ENCODE measurements at places on chromosomes 2 and 18.

- no peak for DNase-seq
Observed at GRCh38 chr2:106147159-106147558, 46.9 kb downstream of the UXS1 start.

DNA sequence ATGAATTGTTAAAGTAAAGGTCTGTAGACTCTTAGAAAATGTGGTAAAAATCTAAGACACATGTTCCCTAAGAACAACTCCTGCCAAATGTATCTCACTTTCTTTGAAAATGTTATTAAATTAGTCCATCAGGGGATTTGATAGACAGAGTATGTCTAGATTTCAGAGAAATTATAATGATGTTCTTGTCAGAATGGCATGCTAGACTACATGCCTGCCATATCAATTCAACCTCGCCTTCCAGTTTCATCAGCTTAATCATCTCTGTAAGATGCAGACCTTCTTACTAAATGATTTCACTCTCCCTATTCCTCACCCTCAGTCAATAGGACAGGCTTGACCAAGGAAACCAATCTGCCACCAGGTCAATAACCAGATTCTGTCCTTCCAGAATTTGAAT lies 368.4 kb downstream of the TXNL1 start:
- no peak for DNase-seq

GRCh38 chr2:18345848-18346247 lies 214.6 kb downstream of the RDH14 start:
- no peak for DNase-seq

- DNase-seq = peak; percentile 17
Observed at GRCh38 chr2:16553226-16553625, 112.4 kb downstream of the CYRIA start.

DNA sequence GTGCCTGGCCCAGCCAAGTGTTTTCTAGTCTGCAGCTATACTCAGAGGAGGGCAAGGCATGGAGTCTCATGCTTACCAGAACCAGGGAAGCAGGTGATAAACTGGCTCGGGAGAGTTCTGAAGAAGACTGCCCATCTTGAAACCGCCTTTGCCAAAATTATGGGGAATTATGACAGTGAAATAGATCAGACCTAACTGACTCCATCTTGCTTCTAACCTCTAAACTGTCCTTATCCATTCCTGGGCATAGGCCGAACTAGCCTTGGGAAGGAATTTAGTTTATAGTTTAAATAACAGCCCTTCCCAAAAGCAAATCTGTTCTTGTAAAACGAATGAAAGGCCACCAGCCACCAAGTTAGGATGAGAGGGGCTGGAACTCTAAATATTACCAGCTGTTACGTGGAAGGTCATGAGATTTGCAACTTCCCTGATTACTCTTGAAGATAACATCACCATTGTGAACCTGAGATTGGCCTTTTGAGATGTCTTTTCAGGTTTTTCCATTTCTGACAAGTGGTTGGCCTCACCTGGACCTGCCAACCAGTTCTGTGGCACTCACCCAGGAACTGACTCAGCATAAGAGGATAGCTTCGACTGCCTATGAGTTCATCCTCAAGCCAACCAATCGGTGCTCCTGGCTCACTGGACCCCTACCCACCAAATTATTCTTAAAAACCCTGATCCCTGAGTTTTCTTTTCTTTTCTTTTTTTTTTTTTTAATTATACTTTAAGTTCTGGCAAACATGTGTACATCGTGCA lies 23.4 kb downstream of the CHCHD5 start:
- DNase-seq = no peak

DNA sequence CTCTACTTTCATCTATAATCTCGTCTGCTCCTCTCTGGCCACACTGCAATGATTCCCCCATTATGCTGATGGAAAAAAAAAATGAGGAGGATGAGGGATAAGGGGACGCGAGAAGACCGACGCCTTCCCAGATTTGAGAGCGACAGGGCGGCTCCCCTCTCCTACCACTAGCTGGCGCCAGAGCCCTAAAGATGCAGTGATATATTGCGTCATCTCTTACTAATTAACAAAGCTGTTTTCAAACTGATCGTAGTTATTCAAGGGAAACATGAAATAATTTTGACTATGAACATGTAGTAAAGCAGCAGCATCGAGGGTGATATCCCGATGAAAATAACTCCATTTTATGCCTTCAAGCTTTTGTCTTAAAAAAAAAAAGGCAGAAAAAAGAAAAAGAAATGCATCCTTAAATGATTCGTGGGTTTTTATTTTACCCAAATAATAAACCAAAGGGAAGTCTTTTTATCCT lies 48.0 kb upstream of the HNRNPA3 start:
- peak; percentile 82 for DNase-seq

DNA sequence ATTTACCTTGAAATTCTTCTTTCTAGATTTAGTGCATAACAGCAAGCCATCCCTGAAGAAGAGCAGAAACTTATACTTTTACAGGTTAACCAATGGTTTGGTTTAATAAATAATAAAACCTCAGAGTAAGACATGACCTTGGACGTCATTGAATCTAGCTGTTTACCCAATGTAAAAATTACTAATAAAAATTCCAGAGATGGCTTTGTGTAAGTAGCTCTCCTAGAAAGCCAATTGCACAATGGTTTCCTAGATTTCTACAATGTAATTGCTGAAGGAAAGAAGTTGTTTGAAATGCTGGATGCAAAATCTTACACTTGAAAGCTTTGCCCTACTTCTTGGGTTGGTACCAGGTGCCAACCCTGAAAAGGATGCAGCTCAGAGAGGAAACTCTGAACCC lies 1.5 kb downstream of the XDH start:
- no peak for DNase-seq

- DNase-seq = no peak
Observed at GRCh38 chr2:232385660-232386489, 7.3 kb downstream of the ALPP start.

- no peak for DNase-seq
Observed at GRCh38 chr2:157672129-157672528, 43.5 kb upstream of the ACVR1C start.

DNA sequence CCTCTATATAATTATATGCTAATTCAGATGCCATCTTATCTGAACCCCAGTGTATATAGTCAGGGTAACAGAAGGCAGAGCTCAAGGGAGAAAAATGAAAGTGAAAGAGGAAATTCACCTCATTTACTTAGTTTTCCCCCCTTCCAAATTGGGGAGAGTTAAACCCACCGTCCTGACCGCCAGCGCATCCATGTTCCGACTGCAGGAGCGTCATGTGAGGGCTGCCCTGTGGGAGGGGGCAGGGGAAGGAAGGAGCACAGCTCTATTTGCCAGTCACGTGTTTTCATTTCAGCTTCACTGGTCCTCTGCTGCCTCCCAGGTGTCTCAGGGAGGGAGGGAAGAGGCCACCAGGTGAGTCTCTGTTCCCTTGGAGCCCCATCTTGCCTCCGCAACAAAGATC lies 13.2 kb downstream of the CNNM4 start:
- DNase-seq = peak; percentile 35

- no peak for DNase-seq
Observed at GRCh38 chr2:10083692-10084211, 3.5 kb upstream of the CYS1 start.

DNA sequence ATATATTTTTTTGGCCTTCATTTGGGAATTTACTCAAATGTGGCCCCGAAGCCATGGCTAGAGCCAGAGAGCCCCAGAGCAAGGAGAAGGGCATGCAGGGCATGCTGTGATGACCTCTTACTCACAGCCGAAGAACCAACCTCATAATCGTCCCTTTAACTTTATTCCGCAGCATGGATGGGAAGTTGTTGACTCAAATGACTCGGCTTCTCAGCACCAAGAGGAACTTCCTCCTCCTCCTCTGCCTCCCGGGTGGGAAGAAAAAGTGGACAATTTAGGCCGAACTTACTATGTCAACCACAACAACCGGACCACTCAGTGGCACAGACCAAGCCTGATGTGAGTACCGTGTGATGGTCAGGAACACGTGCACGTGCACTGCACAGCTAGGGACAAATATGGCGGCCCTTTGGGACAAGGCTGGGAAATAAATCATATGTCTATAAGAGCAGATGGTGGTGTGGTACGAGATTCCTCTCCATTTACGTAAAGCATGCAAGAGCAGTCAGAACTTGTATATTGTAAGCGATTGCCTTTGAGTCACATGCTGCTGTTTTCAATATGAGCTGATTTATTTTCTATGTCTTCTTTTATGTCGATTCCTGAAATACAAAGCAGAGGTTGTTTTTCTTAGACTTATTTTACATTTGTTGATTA lies 280.9 kb downstream of the NEDD4L start:
- DNase-seq = no peak

DNA sequence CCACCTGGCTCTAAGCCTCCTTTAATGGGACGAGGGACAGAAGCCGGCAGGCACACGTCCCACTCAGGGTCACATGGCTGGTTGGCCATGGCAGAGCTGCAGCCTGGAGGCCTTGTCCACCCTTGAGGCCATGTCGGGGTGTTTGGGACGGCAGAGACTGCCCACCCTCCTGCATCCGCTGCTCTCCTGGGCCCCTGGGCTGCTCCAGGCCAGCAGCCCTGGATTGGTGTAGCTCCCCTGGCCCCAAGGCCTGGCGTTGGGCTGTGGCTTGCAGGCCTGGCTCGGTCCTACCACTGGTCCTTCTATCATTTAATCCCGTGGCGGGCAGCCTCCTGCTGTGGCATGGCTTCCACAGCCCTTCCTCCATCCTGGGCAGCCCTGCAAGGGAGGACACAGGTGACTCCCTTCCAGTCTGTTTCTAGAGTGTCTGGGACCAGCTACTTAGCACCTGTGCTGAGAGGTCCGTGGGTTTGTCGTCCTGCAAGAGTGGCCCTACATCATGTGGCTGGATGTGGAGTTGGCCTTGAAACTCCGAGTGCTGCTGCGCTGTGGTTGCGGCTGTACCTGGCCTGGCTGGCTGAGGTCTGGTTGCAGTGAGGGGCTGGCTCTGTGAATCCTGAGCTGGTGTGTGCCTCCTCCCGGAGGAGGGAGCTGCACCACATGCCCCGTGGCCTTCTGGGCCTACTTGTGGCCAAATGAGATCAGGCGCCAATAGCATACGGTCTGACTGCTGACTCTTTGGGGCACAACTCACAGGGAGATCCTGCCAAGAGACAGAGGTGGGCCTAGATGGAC lies 67.3 kb downstream of the SH3RF3 start:
- no peak for DNase-seq

DNA sequence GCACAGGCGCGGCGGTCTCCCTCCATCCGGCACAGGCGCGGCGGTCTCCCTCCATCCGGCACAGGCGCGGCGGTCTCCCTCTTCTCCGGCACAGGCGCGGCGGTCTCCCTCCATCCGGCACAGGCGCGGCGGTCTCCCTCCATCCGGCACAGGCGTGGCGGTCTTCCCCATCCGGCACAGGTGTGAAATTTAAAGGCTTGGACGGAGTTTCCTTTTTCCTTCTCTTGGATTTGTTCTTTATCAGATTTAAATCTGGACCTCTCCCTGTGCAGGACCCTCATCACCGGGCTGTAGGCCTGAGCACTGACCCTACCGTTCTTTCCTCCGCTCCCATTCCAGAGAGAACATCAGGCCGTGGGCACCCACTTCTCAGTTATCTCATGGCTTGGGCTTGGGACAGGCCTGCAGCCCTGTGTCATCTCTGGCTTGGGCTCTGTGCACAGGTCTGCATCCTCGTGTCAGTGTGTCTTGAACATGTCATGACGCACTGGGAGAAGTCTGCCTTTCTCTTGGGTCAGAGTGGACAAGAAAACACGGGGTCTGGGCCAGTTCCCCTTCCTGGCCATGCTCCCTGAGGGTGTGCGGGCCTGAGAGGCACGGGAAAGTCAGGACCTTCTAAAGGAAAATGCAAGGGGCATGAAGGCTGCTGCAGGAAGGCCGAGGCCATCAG lies 53.9 kb upstream of the PXDN start:
- no peak for DNase-seq

GRCh38 chr2:232838406-232838874 lies 31.6 kb upstream of the SNORC start:
- DNase-seq = peak; percentile 64

DNA sequence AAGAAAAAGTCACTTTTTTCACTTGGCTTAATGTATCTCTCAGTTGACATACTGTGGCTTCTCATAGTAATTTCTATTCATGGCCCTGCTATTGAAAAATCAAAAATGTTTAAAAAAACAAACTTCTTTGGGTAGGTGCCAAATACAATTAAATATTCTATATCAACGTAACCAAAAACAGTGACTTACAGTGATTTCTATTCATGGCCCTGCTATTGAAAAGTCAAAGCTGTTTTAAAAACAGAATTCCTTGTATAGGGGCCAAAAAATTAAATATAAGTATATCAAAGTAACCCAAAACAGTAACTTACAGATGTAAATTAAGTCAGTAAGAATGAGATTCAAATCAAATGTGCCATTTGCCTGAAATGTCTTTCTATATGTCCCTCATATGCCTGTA lies 31.4 kb upstream of the CD302 start:
- DNase-seq = no peak

GRCh38 chr18:59926131-59926530 lies 26.3 kb downstream of the PMAIP1 start:
- DNase-seq = no peak

DNA sequence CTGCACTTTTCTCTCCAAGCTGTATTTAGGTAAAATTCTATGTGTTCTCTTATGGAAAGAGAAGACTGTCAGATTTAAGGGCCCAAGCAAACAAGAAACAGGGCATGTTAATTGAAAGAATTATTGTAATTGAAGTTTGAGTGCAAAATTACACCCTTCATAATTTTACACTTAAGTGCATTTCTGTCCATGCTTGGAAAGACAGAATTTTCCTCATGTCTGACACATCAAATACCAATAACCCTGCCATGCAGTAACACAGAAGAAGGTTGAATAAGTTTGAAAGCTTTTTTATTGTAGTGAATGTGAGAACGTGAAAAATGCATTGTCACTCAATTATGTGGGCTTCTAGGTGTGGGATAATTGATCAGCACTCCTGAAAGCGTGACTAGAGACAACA lies 52.9 kb upstream of the PARD3B start:
- no peak for DNase-seq

GRCh38 chr2:10305715-10306114 lies 3.0 kb downstream of the HPCAL1 start:
- peak; percentile 46 for DNase-seq

DNA sequence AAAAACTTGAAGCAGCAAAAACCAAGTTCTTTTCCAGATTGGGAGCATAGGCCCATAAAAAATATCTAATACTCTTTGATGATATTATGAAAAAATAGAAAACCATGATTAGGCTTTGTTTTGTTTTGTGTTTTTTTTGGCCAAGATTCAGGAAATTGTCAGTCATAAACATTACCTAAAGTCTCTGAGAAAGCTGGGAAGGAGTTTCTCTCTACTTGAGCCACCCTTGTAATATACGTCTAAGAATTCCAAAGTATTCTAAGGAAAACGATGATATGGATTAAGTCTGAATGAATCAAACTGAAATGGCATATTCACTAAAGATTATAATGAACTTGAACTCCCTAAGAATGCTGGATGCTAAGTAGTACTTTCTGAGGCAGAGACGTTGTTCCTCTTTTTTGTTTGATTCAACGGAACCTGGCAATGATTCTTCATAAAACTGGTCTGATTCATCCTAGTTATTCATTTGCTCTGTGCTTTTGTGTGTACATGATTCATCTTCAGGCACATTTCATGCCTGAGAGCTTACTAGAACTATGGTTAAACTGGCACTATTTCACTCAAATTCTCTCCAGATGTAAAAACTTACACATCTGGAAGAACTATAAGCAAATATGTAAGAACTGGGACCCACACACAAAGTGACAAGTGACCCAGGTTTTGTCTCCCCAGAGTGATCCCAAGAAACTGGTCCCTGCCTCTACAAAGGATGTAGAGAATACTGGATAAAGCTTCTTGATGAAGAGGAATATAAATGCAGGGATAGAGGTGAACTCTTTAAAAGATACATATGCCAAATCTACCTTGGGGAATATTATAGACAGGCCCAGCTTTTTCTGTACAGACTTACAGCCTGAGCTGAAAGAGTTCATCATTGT lies 159.7 kb downstream of the DOCK10 start:
- no peak for DNase-seq
